ENCODE measurements at places on chromosomes 11 and 22.

GRCh38 chr11:28860893-28861292 is 752.7 kb downstream of the METTL15 start:
- peak; percentile 92 for DNase-seq

DNA sequence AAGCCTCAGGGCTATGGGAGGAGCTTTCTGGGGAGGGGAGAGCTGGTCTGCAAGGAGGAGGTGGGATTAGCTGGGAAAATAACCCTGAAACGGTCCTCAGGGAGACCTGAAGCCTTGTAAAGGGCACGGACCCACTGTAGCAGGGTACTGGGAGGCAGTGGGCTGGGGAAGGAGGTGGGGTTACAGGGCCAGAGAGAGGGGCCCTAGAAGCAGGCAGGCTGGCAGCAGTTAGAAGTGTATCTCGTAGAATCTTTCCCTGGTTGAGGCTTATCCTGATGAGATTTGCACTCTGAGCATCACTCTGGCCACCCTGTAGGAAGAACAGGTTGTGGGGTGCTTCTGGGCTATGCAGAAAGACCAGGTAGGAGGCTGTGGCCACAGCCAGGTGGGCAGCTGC is 29.6 kb downstream of the FBLN1 start:
- no peak for DNase-seq

- no peak for DNase-seq
These were observed 1.6 kb upstream of the TMEM109 start for GRCh38 chr11:60912223-60912850.

DNA sequence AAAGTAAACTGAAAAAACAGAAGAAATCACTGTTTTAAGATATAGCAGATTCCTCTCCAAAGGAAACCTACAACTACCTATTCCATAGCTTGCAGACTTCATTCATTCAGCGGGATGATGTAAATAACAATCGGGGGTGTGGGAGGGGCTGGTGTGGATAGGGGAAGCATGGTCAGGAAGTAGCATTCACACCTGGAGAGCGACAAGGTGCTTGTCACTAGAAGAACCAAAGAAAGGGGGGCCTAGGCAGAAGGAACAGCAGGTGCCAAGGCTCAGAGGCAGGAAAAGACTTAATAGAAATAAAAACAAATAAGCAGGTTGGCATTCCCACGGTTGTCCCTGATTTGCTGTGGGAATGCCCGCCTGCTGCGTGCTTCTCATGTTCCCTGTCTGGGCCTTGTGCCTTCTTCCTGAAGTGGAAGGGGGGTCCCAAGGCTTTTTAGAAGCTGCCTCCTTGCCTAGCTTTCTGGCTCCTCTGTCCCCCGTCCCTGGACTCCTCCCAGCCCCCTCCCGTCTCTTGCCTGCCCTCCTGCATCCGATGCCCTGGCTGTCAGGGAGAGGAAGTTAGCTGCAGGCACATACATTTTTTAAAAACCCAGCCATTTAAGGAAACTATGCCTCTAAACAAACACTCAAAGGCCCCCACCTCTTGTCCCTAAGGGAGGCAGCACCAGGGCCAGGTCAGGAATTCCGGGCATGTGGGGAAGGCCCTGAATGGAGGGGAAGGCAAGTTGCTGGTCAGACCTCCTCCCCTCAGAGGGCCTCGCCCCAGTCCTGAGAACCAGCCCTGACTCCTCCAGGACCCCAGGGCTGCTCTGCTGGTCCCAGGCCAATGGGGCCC is 54.7 kb upstream of the PRDM11 start:
- no peak for DNase-seq

- DNase-seq = no peak
These were observed 134.8 kb downstream of the LDLRAD3 start for GRCh38 chr11:36078686-36079055.

DNA sequence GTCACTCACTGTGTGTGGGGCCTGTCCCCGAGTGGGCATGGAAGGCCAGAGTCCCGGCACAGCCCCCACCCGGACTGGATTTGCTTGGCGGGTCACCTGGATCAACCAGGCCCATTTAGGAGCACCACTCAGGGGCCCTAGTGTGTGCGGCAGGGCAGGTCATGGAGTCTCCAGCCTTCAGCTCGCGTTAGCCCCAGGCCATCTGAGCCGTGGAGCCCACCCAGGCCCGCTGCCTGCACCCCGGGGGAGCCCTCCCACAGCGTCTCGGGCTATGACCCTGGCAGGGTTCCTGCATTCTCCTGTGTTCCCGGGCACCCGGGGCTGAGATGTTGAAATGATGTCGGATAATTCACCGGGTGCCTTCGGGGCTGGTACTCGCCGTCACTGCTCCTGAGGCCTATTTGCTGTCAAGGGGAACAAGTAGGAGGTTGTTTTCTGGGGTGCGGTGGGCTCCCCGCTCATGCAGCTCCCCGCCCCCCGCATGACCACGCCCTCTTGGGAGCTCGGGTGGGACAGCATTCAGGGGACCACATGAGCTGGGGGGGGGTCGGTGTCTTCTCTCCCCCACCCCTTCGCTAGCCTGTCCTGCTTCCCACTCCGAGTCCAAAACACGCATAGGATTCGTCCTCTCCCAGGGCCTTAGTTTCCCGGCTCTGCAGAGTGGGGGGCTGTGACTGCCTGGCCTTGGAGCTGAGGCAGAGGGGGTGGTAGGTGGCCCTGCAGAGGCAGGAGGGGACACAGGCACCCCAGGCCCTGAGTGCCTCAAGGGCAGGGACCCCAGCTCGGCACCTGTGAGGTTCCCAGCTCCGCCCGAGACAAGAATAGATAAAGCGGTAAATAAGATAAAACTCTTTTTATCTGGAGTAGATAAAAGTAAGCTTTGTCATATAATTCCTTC is 77.2 kb downstream of the KCNQ1 start:
- no peak for DNase-seq

- no peak for DNase-seq
These were observed 91.5 kb downstream of the NECTIN1 start for GRCh38 chr11:119637481-119637880.

DNA sequence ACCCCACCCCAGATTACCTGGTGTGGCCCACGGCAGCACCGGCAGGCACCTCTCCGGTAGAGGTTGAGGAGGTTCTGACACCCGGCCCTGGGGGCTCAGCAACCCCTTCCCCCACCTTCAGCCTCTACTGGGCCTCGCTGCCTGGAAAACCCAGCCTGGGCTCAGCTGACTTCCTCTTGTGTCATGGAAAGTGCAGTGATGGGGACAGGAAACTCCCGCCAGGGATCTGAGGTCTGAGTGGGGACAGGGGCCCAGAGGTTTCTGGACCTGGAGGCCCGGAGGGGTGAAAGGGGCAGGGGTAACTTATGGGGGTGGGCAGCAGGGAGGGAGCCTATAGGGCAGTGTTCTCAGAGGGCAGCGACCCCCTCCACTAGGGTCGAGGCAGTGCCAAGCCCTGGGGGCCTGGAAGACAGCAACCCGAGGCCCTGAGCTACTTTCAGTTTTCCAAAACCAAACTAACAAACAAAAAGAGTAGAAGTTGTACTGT is 10.0 kb upstream of the CD5 start:
- DNase-seq = no peak

DNA sequence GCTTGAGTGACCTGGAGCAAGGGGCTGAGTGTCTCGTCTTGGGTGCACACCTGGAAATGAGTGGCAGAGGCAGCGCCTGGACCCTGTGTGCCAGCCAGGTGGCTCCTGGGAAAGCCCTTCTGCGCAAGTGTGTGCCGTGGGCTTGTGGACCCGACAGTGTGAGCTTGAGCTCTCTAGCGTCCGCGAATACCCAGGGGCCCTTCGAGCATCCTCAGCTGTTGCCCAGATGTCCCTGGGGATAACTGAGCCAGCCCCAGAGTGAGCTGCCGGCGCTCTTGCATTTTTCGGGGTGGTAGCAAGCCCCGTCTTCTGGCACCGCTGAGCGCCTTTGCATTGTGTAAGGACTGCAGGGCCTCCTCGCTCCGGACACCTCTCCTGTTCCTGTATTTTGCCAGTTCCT is 399.2 kb downstream of the TBC1D22A start:
- DNase-seq = no peak

DNA sequence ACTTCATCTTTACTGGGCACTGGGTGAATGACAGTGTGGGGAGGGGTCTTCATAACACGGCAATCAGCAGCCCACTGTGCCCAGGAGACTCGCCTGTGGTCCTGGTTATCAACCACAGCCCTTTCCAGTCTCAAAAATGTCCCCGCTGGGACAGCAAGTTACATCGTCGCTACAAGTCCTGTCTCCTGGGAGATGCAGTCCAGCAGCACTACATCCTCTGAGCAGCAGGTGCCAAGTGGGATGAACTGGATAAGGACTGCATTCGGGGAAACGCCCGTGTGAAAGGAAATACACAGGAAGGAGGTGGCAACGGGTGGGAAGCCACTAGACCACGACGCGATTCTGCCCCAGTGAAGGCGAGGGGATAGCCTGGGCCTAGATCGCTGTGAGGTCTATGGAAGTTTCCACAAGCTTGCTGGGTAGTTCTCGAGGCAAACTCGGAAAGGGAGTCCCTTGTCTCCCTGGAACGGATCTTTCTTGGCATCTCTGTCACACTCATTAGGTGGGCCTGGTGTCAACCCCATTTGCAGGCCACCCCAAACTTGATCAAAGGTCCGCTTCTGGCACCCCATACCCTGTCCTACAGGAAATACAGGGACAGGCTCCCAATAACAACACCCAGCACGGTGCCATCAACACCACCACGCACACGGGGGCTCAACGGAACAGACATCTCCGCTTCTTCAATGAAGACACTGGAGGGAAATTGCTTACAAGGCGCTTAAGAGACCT is 4.4 kb downstream of the ASCL2 start:
- DNase-seq = no peak

DNA sequence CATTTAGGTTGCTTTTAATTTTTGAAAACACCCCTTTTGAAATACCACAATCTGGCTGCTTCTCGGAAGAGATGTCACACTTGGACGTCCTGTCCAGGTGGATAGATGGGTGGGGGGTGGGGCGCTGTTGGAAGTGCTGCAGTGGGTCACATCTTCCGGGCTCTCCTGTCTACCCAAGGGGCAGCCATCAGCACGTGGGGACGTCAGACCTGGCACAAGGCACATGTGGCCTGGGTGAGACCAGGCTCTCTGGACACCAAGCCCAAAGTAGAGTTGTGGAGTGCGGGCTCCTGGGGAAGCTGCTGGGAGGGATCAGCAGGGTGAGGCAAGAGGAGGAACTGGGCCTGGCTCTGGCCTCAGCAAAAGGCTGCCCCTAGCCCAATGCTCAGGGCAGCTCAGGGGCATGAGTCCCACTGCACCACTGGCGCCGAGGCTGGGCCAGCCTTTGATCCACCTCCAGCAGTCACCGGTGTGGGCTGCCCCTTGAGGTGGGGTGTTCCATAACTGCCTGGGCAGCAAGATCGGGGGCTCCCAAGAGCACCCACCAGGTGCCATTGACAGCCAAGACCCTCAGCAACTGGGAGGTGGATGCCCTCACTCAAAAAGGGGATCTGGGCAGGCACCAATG is 68.6 kb upstream of the CCND1 start:
- DNase-seq = no peak

- DNase-seq = no peak
These were observed 53.2 kb downstream of the MTMR3 start for GRCh38 chr22:29936186-29936585.

GRCh38 chr11:18111005-18111404 is 5.1 kb upstream of the SAAL1 start:
- no peak for DNase-seq

DNA sequence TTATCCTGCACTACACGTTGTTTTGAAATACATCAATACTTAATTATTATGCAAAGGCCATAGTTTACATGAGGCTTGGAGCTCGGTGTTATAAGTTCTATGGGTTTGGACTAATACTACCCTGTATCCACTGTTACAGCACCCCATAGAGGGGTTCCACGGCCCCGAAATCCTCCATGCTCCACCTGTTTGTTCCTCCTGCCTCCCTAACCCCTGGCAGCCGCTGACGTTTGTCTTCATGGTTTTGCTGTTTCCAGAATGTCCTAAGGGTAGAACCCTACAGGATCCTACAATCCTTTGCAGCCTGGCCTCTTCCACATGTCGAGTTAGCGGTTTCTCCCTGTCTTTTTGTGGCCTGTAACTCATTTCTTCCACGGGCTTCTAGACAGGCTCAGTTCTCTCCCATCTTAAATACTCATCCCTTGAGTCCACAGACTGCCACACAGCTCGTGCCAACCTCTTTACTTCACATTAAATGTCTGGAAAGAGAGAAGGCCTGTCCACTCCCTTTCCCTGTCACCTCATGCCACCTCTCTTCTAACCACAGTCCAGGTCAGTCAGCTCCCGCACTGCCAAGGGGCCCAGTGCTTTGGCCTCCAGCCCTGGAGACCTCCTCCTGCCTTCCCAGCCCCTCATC is 42.4 kb upstream of the TH start:
- no peak for DNase-seq

- DNase-seq = peak; percentile 81
These were observed 28.9 kb downstream of the SLC22A12 start for GRCh38 chr11:64619811-64620380.

DNA sequence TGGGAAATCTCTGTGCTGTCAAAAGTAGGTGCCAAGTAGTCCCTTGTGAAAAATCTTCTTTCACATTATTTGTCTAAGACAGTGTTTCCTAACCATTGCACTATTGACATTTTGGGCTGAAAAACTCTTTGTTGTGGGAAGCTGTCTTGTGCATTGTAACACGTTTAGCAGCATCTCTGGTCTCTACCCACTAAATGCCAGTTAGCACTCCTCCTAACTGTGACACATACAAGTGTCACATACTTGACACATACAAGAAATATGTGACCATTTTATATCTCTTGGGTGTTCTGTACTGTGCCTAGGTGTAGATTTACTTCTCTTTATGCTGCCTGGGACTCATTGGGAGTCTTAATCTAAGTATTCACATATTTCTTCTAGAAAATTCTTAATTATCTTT is 57.8 kb downstream of the NXPE1 start:
- no peak for DNase-seq

DNA sequence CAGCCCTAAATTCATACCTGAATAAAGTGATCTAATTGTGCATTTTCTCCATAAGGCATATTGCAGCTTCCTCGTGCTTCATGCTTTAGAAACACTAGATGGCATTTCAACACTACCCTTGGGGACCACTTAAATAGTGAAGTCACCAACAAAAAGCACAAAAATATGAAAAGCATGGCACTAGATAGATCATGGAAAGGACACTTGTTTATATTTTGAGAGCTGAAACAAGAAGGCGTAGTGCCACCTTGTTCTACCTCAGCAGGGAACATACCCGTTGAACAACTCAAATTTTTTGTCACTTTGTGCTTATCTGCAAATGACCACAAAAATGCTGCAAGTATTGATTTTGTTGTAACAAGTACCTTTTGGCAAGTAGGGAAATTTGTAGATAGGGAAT is 8.6 kb downstream of the TBCEL start:
- no peak for DNase-seq

DNA sequence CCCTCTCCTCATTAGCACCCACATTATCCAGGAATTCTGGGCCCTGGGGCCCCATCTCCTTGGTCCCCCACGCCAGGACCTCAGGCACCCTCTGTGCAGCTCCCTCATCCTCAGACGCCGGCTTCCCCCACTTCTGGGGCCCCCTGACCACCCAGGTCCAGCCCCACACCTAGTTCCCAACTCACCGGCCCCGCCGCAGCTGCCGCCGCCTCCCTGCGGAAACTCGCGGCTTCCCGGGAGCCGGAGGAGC is at the start of gene PCSK7:
Gene PCSK7 (minus strand): TSS at position 232 of the 250 bp plus-strand sequence. CDS start 2,229 bp downstream, outside the sequence.
- DNase-seq = no peak

- DNase-seq = no peak
These were observed 55.9 kb downstream of the ADAMTS15 start for GRCh38 chr11:130504317-130504716.
